Fibroblast of upper back skin (primary cell): ENCODE measurements at places on chromosomes 3 and 15.

GRCh38 chr15:40058476-40059140 lies 19.6 kb upstream of the SRP14 start:
- peak; percentile 83 for DNase-seq

GRCh38 chr3:172391592-172392302 lies 56.5 kb downstream of the GHSR start:
- peak; percentile 57 for DNase-seq

DNA sequence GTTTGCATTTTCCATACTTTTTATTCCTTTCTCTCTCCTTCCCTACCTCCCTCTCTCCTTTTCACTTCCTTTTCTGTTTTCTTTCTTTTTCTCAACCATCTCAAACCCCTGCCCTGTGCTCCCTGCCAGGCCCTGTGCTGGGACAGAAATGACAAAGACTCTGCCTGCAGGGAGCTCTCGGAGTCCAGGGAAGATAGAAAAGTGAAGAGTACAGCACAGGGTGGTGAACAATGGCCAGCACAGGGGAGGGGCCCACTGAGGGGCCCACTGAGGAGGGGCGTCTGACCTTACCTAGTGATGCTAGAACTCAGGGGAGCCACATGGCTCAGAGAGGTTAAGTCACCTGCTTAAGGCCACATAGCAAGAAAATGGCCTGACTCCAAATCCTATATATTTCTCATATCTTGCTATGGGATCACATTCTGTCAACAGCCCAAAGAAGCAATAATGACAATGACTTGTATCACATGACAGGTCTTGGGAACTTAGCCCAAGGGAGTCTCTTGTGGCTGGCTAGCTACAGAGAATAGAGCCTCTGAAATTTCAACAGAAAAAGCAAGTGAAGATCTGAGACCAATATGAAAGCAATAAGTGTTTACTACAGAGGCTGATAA lies 44.3 kb upstream of the ATP2B2 start:
- DNase-seq, result no peak

GRCh38 chr3:181872887-181873286 lies 161.2 kb downstream of the SOX2 start:
- DNase-seq, result no peak

DNA sequence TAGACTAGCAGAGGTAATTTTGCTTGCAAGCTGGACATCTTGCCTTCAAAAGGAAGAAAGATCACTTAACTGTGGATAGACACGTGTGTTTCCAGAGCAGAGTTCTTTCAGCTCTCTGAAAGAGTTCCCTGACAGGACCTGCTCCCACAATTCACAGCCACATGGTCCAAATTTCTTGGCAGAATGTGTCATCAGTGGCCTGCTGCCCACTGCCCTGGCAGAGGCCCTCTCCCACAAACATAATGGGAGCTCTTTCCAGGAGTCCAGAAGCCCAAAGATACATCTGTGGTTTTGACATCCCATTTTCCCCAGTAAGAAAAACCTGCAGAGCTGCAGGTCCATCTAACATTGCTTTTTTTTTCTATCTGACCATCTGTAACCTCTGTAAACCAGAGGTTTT lies 48.3 kb downstream of the SERPINI1 start:
- DNase-seq, result no peak

DNA sequence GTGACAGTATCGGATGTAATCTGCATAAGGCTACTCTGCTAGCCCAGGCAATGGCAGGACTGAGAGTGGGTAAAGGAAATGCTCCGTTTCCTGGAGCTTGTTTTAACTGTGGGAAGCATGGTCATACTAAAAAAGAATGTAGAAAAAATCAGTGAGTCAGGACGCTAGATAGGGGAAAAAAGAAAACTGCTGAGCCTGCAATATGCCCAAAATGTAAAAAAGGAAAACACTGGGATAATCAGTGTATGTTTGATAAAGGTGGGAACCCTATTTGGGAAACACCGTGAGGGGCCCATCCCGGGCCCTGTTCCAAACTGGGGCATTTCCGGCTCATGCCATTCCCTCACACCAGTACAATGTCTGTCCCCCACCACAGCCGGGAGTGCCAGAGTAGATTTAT lies 775.8 kb downstream of the ZPLD1 start:
- no peak for DNase-seq

DNA sequence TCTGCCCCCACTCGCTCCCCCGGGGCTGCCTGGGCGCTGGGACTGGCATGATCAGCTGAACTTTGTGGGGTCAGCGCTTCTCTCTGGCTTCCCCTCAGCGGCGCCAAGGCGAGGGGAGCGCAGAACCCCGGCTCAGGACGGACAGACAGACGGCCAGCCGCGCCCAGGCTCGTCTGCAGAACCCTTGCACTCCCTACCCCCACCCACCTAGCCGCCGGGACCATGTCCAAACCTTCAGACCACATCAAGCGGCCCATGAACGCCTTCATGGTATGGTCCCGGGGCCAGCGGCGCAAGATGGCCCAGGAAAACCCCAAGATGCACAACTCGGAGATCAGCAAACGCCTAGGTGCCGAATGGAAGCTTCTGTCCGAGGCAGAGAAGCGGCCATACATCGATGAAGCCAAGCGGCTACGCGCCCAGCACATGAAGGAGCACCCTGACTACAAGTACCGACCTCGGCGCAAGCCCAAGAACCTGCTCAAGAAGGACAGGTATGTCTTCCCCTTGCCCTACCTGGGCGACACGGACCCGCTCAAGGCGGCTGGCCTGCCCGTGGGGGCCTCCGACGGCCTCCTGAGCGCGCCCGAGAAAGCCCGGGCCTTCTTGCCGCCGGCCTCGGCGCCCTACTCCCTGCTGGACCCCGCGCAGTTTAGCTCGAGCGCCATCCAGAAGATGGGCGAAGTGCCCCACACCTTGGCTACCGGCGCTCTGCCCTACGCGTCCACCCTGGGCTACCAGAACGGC lies 621 bp downstream of the SOX14 start:
- DNase-seq, result no peak

- peak; percentile 19 for DNase-seq
Measured at GRCh38 chr3:128316481-128316891, 150.2 kb downstream of the DNAJB8 start.

GRCh38 chr3:126121074-126121473 lies 37.1 kb upstream of the SLC41A3 start:
- no peak for DNase-seq

DNA sequence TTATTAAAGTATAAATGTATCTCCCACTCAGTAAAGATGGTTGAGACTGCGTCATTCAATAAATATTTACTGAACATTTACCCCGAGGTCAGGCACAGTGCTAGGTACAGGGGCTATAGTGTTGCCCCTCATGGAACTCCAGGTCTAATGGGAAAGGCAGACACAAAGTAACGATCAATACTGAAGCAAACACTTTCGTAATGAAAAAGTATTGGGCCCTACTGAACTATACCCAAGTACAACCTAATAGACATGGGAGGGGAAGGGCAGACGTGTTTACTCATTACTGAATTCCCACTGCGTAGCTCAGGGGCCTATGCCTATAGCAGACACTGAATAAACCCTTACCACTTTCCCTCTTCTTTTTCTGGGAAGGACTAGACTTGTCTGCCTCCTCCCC lies 56.9 kb downstream of the KLHL6 start:
- DNase-seq, result no peak

DNA sequence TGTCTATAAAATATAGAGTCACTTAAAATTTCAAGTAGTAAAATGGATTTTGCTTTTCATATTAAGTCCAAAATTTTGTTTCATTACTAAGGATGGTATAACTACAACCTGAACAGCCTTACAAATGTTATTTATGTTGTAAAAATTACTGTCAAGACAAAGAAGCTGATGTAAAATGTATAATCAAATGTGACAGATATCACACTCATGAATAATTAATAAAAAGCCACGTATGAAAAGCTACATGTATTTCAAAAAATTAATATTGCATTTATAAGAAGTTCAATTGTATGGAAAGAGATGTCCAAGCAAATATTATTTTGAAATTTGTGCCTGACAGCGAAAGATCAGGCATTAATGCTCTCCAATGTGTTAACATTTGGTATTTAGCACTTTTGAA lies 48.9 kb downstream of the KBTBD8 start:
- no peak for DNase-seq

- no peak for DNase-seq
Measured at GRCh38 chr15:101276501-101277037, 716 bp downstream of the SELENOS start.
